Kidney epithelial cell (primary cell): ENCODE measurements at places on chromosomes 2 and 18.

GRCh38 chr2:79721966-79722365 is 209.1 kb downstream of the CTNNA2 start:
- no peak for DNase-seq

- DNase-seq: no peak
These were observed 166.7 kb downstream of the NRXN1 start for GRCh38 chr2:50865235-50865634.

DNA sequence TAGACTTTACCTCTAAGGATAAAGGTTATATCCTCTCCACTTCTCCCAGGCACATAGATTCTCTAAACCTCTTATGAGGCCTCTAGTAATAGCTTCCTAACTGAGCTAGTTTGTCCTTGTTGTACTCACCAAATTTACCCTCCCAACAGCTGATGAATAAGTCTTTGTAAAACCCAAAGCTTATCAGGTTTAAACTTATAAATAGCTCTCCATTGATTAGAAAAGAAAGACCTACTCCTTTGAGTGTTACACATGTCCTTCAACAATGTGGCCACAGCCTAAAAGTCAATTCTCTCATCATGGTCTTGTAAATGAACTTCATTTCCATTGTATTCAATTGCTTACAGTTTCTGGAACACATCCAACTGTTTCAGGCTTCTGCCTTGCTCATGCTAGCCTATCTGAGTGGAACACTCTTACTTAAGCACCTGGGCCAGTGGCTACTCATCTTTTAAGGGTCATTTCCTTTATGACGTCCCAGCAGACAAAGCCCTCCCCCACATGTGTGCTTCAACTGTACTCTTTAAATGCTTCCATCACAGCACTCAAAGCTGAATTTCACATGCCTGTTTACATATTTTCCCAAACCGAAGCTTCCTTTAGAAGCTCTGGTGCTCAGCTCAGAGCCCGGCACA is 131.6 kb downstream of the CDH2 start:
- DNase-seq: peak; percentile 90

- DNase-seq: no peak
These were observed 64.7 kb downstream of the COL4A4 start for GRCh38 chr2:227099340-227099739.

DNA sequence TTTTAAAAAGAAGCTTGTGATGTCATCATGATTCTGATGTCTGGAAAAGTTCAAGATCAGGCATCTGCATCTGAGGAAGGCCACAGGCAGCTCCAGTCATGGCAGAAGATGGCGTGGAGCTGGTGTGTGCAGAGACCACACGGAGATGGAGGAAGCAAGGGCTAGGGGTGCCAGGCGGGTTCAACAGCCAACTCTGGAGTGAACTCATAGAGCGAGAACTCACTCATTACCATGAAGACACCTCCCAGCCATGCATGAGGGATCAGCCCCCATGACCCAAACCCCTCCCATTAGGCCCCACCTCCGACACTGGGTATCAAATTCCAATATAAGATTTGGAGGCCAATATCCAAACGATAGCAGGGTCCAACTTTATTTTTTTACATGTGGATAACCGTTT is 61.6 kb downstream of the KCNG2 start:
- DNase-seq: no peak

GRCh38 chr2:7860693-7861092 is 821.2 kb upstream of the ID2 start:
- no peak for DNase-seq

DNA sequence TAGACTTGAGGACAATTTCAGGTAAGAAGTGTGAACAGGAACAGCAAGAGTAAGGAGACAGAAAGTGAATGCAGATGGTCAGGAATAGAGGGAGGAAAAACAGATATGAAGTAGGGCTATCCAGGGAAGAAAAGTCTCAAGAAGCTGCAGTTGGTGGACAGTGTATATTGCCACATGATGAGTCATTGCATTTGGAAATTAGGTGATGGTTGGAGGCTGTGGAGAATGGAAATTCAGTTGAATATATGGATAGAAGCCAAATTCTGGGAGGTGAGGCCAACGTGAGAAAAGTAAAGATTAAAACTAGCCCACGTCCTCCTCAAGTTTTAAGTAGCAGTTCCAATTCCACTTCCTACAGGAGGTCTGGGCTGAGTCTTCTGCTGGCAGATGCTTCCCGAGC is 158.4 kb downstream of the UBE2E3 start:
- DNase-seq: no peak

- no peak for DNase-seq
These were observed 11.2 kb upstream of the DDX1 start for GRCh38 chr2:15580451-15580850.

- no peak for DNase-seq
These were observed 10.8 kb upstream of the KCNG3 start for GRCh38 chr2:42504364-42505230.

- DNase-seq: peak; percentile 90
These were observed 3.9 kb upstream of the KLHL29 start for GRCh38 chr2:23381084-23381483.

DNA sequence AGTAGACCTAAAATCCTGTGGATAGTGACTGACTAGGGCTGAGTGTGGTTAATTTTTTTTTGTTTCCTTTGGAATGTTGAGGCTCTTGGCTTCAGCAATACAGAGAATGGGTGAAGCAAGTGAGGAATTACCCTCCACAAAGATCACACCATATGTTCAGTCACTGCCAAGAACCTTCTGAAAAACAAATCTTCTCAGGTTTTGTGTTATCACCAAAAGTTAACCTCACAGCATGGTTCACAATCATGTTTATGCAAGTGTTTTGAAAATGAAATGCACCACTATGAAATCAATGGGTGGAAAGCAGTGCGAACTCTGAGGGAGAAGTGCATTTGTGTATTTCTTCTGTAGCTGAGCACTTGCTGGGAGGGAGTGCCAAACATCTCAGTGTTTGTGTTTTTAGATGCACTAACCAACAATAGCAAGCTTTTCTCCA is 44.4 kb downstream of the SPATS2L start:
- no peak for DNase-seq

GRCh38 chr18:63465059-63465458 is 11.7 kb upstream of the SERPINB5 start:
- DNase-seq: no peak

GRCh38 chr18:78865056-78865598 is 114.5 kb upstream of the SALL3 start:
- no peak for DNase-seq

- no peak for DNase-seq
These were observed 5.1 kb downstream of the EHD3 start for GRCh38 chr2:31238906-31239592.

- no peak for DNase-seq
These were observed 68.6 kb downstream of the CCDC138 start for GRCh38 chr2:108855194-108855593.

DNA sequence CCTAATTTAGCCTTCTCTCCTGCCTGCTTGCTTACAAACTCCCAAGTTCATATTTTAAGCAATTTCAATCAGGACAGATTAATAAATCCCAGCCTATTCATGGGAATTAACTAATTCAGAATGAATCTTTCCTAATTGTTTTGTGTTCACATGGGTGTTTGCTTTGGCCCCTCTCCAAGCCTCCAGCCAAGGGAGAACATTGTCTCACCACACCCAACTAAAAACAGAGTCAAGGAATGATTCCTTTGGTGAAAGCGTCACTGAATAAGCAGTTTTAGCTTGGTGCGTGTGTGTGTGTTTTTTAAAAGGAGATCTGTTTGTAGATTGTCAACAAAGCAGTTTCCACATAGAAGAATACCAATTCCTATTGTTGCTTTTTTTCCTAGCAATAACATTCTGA is 43.0 kb upstream of the DSG1 start:
- DNase-seq: no peak

DNA sequence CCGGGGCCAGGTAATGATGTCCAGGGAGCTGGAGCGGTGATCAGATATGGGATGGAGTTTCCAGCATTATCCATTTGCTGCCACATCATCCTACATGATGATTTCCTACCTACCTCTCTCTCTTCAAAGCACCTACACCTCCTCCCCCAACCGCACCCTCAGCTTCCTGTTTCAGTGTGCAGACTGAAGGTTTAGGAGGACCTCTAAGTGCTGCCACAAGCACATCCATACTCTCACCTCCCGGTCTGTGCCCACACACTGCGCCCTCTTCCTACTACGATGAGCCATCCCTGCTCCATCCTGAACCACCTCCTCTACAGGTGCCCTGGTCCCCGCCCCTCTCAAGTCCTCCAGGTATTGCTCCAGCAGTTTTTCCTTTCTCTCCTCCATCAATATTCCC is 123.7 kb downstream of the ALPK2 start:
- DNase-seq: no peak

DNA sequence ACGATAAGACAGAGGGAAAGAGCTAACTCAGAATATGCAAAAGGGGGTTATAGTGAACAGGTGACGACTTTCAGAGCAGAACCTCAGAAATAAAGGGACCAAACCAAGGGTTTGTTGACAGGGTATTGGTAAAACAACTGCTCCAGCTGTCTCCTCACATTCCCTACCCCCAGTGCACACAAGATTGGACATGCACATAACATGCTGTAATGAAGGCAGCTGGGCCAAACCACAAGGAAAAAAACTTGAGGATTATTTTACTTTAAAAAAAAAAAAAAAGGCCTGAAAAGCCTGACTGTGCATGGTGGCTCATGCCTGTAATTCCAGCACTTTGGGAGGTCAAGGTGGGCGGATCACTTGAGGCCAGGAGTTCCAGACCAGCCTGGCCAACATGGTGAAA is 3.5 kb downstream of the RBM43 start:
- no peak for DNase-seq

GRCh38 chr2:179165356-179166000 is 99.2 kb downstream of the SESTD1 start:
- no peak for DNase-seq

DNA sequence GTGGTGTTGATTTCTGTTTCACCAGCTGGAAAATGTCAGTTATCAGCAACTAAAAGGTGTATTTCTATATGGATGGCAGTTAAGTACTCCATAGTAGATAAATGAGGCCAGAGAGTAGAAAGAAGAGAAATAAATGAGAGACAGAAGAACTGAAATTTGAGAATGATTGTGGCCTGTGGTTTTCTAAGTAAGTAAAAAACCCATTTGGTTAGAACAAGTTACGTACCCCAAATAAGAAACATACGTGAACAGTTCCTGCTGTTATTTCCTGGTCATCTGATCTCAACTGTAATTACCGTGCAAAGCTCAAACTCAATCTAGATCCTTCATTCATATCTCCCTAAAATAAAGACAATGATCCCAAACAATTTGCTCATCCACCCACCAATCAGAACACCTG is 181.3 kb downstream of the PID1 start:
- no peak for DNase-seq

- no peak for DNase-seq
These were observed 355.1 kb upstream of the MYT1L start for GRCh38 chr2:2686222-2686621.

DNA sequence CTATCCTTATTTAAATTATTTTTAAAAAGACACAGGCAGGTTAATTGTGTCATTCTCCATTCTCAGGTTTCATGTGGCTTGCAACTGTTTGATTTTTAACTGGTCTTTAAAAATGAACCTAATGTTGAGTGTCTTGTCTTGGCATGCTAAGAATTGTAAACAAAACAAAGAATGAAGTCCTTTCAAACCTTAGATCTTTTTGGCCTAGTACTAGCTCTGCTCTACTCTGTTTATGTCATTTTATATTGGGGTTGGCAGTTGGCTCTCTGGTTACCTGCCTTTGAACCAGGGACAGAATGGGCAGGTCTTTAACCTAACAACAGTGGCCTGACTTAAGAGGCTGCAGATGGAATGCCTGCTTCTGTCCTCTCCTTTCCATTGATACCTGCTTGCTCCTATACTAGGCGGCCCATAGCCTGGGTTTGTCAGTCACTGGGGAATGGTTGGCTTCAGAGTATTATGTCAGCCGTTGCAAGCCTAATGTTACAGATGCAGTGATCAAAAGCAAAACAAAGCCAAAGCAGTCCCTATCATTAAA is 85.5 kb downstream of the MTA3 start:
- DNase-seq: no peak

GRCh38 chr2:115163572-115163971 is 721.1 kb downstream of the DPP10 start:
- no peak for DNase-seq
